ENCODE measurements at places on chromosomes 13 and 19. TPM values are rescaled to one million over a fixed set of nuclear protein-coding genes. Genes with fewer than 3 reads are reported as not detected.

GRCh38 chr19:10230861-10231611 lies at the start of gene S1PR2:
Gene S1PR2, minus strand, starts transcription at chr19:10231331. Its CDS starts 6,426 bp downstream, at chr19:10224905.
- DNase-seq: peak; percentile 88

Gene ZNF430
- 33.3 TPM for total RNA-seq

DNA sequence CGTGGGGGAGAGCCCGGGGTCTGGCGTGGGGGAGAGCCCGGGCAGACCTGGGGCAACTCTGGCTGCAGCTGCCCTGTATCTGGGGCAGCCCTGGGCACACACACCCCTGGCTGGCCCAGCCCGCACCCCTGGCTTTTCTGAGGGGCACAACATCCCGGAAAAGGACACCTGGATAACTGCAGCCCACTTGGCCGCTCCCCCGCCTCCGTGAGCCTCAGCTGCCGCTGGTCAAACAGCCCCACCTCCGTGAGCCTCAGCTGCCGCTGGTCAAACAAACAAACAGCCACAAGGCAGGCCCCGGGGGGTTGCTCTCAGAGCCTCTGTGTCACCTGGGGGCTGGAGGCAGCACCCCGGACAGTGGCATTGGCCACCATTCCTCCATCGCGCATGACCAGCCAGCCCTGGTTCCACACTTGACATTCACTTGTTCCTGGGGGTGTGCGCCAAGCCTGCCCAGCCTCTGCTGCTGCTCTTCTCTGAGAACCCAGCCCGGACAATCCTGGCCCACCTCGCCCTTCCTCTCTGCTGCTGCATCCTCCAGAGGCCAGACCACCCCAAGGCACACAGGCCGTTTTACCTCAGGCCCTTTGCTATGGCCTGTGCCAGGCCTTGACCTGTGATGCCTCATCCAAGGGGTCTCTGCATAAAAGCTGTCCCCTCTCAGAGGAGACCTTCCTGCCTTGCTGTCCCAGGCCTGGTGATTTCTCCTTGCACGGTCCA lies 19.9 kb downstream of the CEBPG start:
- DNase-seq: no peak

DNA sequence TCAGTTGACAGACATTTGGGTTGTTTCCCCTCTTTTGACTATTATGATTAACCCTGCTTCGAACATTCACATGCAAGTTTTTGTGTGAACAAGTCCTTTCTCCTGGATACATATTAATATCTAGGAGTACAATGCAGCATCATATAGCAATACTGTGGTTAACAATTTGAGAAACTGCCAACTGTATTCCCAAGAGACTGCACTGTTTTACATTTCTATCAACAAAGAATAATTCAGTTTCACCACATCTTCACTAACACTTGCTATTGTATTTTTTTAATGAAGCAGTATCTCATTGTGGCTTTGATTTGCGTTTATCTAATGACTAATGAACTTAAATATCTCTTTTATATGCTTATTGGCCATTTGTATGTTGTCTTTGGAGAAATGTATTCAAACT lies 184.6 kb upstream of the NBEA start:
- no peak for DNase-seq

GRCh38 chr13:73366241-73366640 lies 307.4 kb downstream of the KLF5 start:
- DNase-seq: no peak

Gene CEACAM6
- total RNA-seq: not detected

DNA sequence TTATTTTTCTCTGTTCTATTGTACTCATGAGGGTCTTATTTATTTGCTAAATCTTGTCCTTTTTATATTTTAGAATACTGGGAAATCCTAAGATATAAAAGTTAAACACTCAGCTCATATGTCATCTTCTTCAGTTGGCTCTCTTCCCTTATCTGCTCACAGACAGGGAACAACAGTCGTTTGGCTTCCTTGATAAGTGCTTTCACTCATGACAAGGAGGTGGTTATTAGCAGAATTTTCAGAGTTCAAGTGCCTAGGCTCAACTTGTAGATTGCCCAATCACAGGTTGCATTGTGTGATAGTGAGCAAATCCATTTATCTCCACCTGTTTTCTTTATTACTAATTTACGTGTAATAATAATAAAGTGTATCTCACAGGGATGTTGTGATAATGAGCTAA lies 620.3 kb upstream of the PCDH20 start:
- DNase-seq: no peak

DNA sequence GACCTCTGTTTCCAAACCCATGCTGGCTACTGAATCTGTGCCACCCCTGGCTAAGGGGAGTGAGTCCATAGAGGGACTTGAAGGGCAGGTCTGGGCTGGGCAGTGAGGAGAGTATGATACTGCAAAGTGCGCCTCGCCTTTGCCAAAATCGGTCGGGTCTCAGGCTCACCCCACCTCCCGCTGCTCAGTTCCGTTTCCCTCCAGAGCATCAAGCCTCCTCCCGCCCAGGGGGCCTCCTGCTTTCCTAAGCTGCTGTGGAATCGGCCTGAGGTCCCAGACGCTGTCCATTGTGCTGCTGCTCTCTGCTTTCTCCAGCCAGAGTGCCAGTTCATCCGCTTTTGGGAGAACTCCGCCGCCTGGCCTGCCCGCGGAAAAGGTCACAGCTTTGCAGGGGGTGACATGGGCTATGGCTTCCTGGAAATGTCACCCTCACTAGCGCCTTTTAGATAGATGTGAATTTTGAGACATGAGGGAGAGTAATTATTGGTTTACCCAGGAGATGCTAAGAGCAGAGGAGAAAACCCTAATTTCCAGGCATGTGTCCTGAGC lies 1418.4 kb downstream of the UQCRFS1 start:
- peak; percentile 22 for DNase-seq
